ENCODE measurements at places on chromosomes 12 and 14.

GRCh38 chr14:70821584-70822529 is 12.5 kb upstream of the MAP3K9 start:
- peak; percentile 11 for DNase-seq

- DNase-seq: no peak
Measured at GRCh38 chr14:101175731-101176534, 272.4 kb upstream of the RTL1 start.

GRCh38 chr14:88590173-88590572 is 27.3 kb downstream of the ZC3H14 start:
- DNase-seq: no peak

GRCh38 chr14:105367116-105368031 is 31.0 kb upstream of the TEX22 start:
- DNase-seq: no peak

DNA sequence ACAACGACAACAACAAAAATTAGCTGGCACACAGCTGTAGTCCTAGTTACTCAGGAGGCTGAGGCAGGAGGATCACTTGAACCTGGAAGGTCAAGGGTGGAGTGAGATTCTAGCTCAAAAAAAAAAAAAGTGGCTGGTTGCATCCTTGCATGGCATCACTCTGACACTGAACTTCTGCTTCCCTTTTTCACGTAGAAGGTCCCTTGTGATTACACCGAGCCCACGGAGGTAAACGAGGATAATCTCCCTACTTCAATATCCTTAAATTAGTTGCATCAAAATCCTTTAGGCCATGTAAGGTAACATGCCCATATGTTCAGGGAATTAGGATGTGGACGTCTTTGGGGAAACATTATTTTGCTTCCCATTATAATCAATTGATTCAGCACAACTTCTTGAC is 4.0 kb upstream of the PPP4R4 start:
- DNase-seq: no peak

- no peak for DNase-seq
Measured at GRCh38 chr14:76566439-76566838, 190.5 kb downstream of the ESRRB start.

GRCh38 chr12:122322501-122322900 is 56.2 kb upstream of the VPS33A start:
- DNase-seq: no peak

GRCh38 chr14:60760644-60761364 is 26.2 kb downstream of the MNAT1 start:
- no peak for DNase-seq
